Colonic mucosa (tissue), 4 donors: ENCODE measurements at places on chromosomes 2 and 18.

DNA sequence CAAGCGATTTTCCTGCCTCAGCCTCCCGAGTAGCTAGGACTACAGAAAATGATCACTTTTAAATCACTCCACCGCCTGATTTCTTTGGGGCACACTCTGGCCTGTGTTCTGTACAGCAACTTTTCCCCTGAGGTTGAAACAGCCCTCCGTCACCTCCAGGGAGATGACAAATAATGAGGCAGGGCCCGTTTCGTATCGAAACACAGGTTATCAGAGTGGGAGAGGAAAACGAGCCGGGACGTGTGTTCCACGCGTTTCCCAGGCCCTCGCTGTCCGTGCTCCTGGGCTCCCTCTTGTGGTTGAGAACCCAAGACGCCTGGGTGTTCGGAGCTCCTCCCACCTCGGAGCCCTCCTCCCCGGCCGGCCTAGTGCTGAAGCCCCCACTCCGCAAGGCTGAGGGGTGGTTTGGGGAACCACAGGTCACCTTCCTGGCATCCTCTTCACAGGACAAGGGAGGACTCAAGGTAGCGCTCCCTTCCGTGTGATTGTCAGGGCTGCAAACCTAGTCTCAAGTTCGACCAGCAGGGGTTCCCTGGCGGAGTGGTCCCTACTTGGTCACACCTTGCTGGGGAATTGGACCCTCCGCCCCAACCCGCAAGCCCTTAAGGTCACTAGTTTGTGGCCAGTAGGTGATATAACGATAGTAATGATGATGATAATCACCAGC, 12.8 kb downstream of the ATP6V1B1 start:
- DNase-seq, result peak; percentile 85

GRCh38 chr2:48583961-48584360, 33.7 kb upstream of the GTF2A1L start:
- no peak for DNase-seq

GRCh38 chr2:236415684-236416444, 151.7 kb upstream of the ASB18 start:
- DNase-seq, result no peak

- DNase-seq, result no peak
Measured at GRCh38 chr18:55283309-55283708, 304.7 kb downstream of the TCF4 start.

DNA sequence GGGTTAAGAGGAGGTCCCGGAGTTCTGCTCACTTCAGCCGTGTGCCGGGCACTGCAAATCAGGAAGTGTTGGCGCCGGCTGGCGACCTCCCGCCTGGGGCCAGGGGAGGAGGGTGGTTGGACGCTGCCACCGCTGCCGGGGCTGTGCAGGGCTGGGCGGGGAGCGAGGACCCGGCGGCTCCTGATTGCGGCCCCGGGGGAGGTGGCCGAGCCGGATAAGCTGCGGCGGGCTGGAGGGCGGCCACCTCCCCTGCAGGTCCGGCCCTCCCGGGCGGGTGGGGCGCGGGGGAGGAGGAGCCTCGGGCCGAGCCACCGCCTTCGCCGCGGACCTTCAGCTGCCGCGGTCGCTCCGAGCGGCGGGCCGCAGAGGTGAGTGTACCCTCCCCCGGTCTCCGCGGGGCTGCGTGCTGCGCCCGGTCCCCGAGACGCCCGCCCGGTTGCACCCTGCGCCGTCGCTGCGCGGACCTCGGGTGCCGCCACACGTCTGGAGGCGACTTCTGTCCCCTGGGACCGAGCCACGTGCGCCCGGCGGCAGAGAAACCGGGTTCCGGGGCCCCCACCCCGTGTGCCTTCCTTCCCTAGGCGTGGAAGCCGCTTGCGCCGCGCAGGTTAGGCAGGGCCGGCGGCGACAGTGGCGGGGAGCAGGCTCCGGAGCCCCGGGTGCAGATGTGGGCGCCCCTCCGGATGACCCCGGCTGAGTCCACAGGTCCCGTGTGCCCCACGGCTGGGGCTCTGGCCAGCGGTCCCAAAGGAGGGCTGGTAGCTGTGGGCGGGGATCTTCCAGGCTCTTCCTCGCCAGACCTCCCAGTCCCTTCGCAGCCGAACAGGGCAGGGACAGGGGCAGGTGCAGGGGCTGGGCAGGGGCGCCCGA, at the start of gene STEAP3:
TSS of gene STEAP3 (plus strand) at position 314 of the 870 bp plus-strand sequence. CDS start 7,179 bp downstream, outside the sequence.
- DNase-seq, result peak; percentile 84

- DNase-seq, result no peak
Measured at GRCh38 chr2:106160786-106161261, 33.3 kb downstream of the UXS1 start.

DNA sequence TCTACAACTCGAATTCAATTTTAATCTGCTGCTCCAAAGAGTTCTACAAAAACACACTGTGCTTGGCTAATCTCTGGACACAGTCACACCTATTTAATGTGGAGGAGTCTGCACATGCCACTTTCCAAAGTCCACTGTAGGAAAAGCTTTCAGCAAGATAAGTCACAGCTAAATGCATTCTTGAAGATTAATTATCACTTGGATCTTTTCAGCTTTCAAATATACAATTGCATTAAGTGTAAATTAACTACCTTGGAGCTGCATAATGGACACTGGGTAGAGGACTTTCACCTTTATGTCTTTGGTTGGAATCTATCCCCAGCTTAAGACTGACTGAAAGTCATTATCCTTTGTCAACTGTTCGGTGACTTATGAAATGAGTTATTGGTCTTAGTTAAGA, 565.1 kb downstream of the PIK3C3 start:
- DNase-seq, result no peak

DNA sequence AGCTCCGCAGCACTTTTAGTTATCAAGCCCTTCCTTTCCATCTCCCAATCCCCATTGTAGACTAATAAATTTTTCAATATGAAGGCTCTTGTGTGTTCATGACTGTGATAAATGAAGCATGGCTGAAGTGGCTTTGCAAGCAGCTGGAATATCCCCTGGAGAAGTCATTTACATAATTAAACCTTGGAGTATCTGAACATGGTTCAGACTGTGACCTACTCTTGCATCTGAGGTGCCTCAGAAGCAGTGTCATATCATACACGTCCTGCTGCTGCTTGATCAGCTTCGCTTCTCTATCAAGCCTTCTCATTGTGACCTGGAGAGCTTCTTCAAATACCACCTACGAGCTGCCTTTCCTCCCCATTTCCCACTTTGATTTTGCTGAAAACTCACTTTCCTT, 48.4 kb upstream of the ZNF397 start:
- no peak for DNase-seq

GRCh38 chr2:72118951-72119350, 28.7 kb downstream of the CYP26B1 start:
- DNase-seq, result peak; percentile 6

DNA sequence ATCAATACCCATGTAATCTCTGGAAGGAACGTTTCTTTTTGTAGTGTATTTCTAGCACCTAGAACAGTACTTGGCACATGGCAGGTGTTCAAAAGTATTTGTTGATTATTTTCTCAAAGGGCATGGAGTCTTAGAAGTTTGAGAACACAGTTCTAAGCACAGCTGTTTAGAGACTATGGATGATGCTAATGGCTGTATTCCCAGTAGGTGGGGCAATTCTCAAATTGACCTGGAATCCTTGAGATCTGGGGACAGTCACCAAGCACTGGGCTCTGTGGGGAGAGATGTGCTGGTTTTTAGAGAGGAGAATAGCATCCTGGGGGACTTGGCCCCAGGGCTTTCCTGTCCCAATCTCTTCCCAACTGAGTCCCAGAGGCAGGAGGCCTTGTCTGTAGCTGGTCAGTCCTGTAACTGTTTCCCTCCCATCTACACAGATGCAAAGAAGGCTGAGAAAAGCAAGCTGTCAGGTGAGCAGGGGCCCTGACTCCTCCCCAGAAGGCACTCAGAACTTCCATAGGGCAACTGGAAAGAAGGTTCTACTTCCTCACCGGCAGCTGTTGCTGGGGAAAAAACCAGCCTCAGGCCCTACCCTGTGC, 17.5 kb upstream of the IL36G start:
- no peak for DNase-seq

DNA sequence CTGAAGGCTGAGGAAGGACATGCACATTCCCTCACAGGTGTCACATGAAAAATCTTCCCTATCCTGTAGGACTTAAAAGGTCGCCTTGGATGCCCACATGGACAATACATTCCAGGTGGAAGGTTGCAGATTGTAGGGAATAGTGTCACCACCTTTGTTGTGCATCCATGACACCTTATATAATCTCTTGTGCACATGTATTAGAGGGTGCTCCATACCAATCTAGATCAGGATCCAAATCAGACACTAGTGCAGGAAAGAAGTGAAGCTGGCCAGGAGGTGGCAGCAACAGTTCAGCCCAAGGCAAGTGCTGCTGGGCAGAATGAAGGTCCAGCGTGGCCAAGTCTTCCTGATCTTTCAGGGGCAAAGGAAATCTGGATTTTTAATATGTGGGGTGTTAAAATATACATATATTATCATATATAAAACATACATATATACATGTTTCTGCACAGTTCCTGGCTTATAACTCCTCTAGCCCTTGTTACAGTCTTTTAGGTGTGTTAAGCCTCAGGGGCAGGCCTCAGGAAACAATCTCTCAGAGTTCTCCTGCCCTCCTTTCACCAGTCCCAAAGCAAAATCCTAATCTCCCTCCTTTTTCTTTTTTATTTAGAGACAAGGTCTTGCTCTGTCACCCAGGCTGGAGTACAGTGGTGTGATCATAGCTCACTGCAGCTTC, 16.6 kb downstream of the NIF3L1 start:
- peak; percentile 81 for DNase-seq

DNA sequence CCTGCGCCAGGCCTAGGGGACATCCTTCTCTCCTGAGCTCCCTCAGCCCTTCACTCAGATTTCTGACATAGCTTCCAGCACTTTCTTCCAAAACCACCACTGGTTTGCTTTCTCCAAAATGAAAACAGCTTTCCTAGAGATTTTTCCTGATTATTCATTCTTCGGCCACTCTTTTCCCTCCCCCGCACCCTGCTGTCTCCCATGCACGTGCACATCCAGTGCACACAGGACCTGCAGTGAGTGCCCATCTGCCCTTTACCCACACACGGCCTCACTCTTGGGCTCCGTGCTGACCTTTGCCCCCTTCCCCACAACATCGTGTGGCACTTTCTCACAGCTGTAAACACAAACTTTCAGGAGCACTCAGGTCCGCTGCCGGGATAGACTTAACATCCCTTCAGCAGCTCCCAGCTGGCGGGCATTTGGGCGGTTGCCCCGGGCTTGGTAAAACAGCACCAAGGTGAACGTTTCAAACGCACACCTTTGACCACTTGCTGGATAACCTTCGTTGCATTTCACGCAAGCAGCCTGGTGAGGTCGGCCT, 25.8 kb downstream of the KIF1A start:
- no peak for DNase-seq

DNA sequence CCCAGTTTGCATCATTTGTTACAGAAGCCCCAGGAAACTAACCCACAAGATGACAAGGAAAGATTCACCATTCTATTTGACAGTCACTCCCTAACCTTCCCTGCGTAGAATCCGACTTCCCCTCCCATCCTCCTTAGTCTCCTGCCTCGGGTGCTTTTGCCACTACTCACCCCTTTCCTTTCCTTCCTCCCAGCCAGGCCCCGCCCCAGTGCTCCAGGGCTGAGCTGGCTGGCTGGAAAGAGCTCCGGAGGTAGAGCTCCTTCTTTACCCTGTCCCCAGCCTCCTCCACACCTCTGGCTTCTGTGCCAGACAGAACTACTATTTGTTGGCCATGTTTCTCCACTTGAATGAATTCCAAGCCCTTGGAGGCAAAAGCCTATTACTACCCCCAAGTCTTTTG, 317.6 kb upstream of the NCKAP5 start:
- no peak for DNase-seq

- DNase-seq, result no peak
Measured at GRCh38 chr2:203338322-203338721, 10.1 kb downstream of the ABI2 start.

- no peak for DNase-seq
Measured at GRCh38 chr2:183227176-183227575, 102.9 kb downstream of the NUP35 start.

DNA sequence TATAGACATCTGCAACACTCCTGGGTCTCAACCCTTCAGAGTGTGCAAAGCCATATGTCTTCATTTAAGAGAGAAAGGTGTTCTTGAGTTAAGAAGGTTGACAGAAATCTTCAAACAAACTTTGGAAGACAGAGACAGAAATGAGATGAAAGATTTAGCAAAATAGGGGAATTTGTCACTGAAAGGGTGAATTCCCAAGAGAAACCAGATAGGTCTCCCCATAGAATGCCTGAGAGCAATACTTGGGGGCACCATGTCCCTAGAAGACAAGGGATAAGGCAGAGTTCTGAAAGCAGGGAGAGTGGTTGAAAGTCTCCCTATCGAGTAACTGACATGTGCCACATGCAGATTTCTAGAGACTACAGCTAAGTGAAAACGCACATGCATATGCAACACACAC, 50.0 kb downstream of the AP1S3 start:
- DNase-seq, result no peak

GRCh38 chr2:100703213-100703612, 116.7 kb upstream of the NPAS2 start:
- no peak for DNase-seq
